ENCODE measurements at places on chromosomes 5 and 9. TPM values are rescaled to one million over a fixed set of nuclear protein-coding genes. Genes with fewer than 3 reads are reported as not detected.

DNA sequence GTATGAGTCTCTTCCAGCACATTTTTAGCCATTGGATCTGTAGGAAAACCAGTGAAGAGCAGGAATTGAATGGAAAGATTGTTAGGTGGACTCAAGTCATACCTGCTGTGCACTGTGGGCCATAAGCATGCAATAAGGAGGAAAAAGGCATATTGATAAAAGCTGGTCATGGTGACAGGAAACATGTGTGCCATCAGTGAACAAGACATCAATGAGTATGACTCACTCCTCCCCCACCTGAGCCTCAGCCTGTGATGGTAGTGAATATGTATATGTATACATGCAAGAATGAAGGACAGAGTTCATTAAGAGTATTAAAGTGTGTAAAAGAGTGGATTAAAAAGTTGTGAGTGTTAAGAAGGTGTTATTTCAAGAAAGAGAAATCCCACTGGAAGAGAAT, 164.5 kb downstream of the TMEM38B start:
- H3K36me3 ChIP-seq = no peaks in the 10 kb centered on the region
- H3K27ac ChIP-seq = no peak overlapping the region
- H3K27me3 ChIP-seq = no peaks in the 10 kb centered on the region
- H3K4me1 ChIP-seq = no peaks in the 10 kb centered on the region
- no peak overlapping the region for H3K4me3 ChIP-seq

DNA sequence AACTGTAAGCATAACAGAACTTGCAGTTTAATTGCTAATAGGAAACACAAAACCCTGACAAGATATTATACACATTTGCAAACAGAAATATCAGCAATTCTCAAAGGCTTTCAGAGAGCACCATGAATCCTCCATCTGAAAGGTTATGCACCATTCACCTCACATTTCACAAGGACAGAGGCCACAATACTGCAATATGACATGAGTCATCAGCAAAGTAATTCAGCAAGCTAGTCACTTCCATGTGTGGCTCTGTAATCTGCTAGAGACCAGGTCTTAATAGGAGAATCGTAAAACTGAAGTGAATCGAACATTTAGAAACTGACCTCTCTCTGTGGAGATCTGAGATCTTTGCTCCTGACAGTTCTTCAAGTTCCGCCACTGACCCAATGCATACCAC, 28.3 kb downstream of the IARS1 start:
- H3K27ac ChIP-seq = no peak overlapping the region
- H3K36me3 ChIP-seq = peaks cover 98% of the 10 kb centered on the region
- H3K4me1 ChIP-seq = no peaks in the 10 kb centered on the region
- no peaks in the 10 kb centered on the region for H3K27me3 ChIP-seq

DNA sequence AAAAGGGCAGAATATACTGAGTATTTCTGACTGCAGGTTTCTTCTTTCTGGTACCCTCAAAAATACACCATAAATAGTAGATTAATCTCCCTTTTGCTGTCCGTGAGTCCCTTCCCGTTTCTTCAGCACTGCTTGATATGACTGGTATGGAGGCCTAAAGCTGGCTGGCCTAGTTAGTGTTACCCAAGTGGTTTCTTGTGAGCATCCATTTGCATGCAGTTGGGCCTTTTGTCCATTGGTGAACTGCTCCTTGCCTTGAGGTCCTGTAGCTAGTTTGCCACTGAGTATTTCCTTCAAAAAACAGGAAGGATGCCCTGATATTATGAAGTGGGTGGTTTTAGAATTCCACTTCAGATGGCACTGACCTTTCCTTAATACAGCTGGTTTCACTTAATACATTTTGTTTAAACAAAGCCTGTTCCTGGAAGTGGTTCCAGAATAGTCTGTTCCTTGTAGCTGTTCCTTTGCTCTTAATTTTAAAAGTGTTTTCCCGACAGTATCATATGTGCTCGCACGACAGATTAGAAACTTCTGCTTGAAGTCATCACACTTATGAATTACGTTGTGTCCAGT, 40.0 kb upstream of the ABL1 start:
- no peaks in the 10 kb centered on the region for H3K4me1 ChIP-seq
- DNase-seq = no peak
- H3K27me3 ChIP-seq = no peaks in the 10 kb centered on the region
- no peak overlapping the region for H3K4me3 ChIP-seq
- H3K36me3 ChIP-seq = no peaks in the 10 kb centered on the region

DMRT3 gene
- not detected for total RNA-seq
